ENCODE measurements at places on chromosomes 2 and 18.

GRCh38 chr2:168165985-168166901, 81.2 kb downstream of the STK39 start:
- no peak for DNase-seq

DNA sequence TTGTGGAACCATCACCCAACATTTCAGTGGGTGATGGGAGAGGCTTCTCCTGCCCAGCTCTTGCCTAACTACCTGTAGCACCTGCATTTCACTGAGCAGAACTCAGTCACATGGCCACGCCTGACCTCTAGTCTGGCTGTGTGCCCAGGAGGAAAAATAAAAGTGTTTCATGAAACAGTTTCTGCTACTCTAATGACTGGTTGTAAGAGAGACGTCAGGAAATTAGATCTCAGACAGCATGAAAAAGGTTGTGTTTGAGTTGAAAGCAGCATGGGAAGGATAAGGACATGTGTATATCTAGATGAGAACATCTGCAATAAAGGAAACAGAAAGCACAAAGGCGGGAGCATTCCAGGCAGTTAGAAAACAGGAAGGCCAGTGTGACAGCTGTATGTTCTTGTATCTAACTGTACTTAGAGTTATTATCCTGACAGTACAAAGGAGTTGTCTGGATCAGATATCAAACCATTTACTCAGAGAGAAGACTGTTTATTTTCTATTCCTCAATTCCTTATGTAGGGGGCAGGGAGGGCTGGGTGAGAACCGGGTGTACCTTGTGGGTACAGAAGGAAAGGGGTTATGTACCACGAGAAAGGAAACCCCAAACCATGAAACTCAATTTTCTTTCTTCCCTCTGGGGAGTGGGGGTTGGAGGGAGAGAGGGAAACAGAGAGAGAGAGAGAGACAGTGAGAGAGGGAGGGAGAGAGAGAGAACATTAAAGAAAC, 307.4 kb upstream of the VWC2L start:
- no peak for DNase-seq

DNA sequence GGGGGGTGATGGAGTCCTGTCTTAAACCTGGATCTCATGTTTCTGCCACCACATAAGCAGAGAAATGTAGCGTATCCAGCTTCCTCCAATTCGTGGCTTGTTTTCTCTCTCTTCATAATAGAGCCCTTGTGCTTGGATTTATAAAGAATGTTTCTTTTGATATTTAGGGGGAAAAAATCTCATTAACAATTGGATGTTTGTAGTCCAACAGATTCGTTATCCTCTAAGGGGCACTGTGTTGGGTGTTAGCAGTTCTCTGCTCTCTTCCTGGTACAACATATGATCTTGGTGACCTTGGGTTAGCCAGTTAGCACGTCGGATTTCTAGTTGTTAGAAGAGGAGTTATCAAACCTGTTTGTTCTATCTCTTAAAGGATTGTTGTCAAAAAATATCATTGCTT, 127.8 kb downstream of the FMNL2 start:
- no peak for DNase-seq

DNA sequence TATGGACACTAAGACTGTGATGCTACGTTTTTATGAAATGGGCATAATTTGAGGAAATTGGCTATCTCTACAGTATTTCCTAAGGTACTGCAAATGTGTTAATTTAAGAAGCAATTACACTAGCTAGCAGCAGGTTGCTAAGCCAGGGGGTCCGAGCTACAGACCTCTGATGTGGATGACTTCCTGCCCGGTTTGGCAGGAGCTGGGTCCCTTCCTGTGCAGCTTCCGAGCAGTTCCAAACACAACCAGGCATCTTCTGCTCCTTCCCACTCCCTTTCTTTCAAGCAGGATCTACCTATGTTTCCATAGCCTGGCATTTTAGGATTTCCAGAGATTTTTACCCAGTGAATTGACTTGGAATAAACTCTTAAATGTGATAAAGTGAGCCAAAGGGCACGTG, 55.7 kb downstream of the SCN2A start:
- no peak for DNase-seq

- DNase-seq: no peak
Observed at GRCh38 chr2:20400787-20401488, 45.9 kb upstream of the RHOB start.

All from GM18507 (cell line).